ENCODE measurements at places on chromosomes 5 and 9.

DNA sequence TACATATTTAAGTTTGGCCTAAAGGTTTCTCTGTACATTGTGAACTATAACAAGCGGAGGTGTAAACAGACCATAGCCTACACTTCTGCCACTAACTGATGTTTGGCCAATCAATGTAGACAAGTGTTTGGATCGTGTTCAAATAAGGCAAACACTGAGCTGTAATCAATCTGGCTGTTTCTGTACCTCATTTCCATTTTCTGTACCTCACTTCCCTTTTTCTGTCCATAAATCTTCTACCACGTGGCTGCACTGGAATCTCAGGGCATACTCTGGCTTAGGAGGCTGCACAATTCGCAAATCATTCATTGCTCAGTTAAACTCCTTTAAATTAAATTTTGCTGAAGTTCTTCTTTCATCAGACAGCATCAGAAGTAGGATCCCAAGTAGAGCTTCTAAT, 140.9 kb downstream of the SLC25A46 start:
- DNase-seq, result no peak

DNA sequence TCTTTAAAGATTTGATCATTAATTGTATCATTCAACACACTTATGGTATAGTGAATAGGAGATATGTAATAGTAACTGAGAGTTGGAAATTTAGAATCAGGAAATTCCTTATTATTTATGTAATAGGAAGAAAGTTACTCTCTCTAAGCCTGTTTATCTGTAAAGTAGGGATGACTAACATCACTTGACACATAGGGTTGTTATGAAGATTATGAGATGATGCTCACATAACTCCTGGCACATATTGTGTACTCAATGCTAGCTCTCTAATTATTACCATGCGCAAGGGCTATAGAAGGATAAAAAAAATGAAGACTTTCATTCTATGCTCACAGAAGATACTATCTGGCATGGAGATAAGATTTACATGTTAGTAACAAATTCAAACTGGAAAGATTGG, 149.9 kb downstream of the ISOC1 start:
- DNase-seq, result no peak

- no peak for DNase-seq
Measured at GRCh38 chr9:131714821-131715220, 25.1 kb downstream of the RAPGEF1 start.

DNA sequence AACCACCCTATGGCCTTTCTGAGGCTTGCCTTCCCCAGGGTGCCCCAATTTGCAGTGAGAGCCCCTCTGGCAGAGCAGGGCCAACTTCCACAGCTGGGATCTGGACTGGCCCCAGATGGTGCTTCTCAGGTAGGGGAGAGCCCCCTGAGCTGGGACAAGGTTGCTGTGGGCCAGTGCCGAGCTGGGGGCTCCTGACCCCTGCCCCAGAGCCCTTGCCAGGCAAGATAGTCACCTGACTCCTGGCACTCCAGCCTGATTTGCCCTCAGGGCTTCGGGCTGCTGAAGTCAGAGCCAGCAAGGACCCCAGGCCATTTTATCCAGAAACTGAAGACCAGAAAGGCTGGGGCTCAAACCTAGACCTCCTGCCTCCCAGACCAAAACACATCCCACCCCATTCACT, 33.4 kb upstream of the AKNA start:
- no peak for DNase-seq

- DNase-seq, result no peak
Measured at GRCh38 chr5:159507661-159508060, 177.4 kb upstream of the IL12B start.

DNA sequence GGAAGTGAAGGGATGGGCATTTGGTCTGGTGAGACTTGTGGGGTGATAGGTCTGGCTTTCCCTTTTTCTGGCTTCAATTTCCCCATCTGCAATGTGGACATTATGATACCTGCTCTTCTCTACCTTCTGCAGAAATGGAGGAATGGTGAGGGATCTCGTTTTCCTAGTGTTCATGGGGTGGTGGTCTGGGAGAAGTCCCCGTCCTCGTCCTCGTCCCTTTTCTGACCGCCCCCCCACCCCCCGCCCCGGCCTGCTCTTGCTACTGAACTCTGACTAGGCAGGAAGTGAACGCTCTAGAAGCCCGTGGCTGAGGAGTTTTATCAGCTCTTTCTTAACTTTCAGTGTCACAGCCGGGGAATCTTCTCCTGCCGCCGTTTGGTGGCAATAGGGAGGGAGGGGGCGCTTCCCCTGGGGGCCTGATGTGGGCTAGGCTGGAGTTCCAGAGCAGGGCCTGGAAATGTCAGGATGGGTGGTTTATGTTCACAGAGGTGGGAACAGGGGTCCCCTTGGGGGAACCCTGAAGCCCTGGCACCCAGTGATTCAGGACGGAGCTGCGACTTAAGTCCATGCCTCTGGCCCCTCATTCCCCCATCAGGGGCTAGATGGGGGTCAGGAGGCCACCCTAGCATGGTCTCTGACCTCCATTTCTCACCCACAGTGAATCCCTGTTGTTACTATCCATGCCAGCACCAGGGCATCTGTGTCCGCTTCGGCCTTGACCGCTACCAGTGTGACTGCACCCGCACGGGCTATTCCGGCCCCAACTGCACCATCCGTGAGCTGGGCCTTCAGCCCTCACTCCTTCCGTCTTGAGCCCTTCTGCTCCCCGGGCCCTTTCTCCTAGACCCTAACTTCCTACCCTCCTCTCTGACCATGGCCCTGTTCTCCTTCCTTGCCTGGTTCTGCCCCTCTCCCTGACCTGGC, 6.7 kb downstream of the PTGS1 start:
- DNase-seq, result no peak

- no peak for DNase-seq
Measured at GRCh38 chr9:84438391-84438790, 97.8 kb upstream of the SLC28A3 start.

DNA sequence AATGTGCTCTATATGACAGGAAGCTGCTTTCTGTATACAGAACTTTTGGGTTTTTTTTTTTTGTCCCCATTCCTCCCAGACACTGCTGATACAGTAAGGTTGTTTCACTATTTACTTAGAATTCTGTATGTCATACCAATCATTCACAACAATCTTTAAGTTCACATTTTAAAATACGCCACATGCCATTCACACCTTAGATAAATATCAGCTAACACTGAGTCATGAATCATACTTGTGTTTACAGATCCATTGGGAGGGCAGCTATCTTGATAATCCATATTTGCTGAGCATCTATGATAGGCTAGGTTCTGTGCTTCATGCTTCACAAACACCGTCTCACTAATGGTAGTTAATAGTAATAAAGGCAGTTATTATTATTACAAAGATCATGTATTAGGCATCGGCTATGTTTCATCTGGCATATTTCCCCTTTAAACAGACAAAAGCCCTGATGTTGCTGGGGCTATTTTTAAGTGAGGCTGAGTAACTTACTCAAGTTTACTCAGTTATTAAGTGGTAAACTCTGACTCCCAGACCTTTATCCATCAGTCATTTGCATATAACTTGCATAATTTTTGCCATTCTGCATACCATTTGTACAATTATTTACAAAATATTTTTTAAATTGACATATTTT, 152.2 kb upstream of the HMHB1 start:
- DNase-seq, result no peak

- DNase-seq, result no peak
Measured at GRCh38 chr9:99778308-99778707, 43.4 kb upstream of the NR4A3 start.

DNA sequence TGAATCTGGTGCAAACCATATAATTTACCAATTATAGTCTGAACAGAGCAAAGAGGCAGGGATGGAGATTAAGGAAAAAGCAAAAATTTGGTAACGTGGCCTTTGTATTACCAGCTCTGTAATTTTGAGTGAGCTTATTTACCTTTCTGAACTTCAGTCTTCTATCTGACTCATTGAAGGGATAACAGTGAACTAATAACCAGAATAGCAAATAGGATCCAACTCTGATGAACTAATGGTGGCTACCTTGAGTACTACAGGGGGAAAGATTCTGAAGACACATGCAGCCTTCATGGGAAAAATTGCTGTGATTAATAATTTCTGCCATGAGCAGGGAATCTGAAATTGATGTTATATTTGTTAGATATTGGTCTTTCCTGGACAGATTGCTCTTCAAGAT, 23.0 kb upstream of the LARP1 start:
- DNase-seq, result no peak

- DNase-seq, result no peak
Measured at GRCh38 chr9:120326049-120326693, 253.8 kb downstream of the CDK5RAP2 start.

DNA sequence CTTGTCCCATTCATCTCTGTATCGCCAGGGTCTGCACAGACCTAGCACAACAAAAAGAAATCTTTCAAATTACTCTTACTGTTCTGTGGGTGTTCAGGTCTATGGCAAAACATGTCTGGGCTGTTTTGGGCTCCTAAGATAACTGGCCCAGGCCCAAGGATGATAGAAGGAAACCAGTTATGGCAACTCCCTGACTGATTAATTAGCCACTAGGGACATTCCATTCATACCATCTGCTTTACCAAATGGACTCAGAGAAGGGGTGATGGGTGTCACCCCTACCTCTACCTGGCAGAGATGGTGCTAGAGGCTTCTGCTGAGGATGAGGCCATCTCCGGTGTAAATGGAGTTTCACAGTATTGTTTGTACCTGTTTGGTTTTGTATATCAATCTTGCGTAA, 1.9 kb downstream of the SLC31A2 start:
- DNase-seq, result no peak

DNA sequence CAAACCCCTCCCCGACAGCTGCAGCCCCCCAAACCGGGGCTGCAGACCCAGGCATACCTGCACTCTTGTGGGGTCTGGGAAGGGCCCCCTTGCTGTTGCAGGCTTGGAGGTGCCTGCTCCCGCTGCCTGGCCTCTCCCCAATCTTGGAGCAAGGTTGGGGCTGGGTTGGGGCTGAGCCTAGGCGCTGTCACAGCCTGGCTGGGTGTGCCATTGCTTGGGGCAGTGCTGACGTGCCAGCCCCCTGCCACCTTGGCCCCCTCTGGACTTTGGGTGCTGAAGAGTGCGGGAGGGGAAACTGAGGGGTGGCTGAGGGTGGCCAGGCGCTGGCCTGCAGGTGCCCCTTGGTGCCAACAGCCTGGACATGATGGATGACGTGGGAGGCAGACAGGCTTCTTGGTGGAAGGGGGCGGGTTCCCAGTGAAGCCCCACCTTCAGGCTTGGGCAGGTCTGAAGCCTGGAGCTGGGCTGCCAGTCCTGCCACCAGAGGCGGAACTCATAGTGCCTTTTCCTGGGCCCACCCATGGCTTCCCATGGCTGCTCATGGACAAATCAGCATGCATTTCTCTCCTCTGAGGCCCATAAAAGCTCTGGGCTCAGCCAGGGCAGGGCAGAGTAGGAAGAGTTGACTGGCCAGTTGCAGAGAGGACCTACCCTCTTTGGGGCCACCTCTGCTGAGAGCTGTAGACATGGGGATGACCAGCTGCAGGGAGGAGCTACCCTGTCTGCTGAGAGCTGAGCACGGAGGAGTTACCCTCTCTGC, 19.1 kb downstream of the TMEM38B start:
- DNase-seq, result no peak

GRCh38 chr5:94423411-94423810, 195.0 kb downstream of the KIAA0825 start:
- no peak for DNase-seq

DNA sequence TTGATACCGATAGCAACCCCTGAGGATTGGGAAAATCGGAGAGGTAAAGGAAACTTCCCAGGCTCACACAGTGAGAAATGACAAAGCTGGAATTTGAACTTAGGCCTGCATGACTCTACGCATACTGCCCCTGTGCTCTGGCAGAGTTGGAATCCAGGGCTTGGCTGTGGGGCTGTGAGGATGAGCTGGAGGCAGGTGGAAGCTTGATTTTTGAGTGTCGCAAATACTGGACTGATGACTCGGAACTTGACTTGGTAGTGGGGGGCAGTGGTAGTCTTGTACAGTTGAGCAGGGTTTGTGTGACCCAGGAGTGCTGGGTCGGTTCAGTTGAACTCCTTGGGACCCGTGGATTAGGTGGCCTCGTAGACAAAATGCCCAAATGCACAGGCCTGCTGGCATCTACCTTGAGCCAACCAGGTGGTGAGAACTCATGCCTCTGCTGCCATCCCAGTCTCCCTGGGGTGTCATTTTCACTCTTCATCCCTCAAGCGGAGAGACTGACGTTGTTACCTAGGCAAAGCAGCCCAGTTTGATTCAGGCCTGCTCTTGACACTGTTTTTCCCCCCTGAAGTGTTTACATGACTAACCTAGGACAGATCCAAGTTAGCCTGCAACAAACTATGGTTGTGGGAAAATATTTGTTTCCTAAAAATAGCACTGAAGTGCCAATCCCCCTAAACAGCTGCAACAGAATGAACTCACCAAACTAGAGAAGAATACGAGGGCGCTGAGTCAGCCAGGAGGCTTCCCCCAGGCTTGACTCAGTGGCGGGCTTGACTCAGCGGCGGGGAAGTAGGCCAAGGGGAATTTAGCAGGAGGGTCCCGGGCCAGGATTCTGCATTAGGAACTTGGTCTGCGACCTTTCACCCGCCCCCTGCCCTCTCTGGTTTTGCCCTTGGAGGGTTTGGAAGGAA, 45.7 kb upstream of the ORM1 start:
- no peak for DNase-seq

DNA sequence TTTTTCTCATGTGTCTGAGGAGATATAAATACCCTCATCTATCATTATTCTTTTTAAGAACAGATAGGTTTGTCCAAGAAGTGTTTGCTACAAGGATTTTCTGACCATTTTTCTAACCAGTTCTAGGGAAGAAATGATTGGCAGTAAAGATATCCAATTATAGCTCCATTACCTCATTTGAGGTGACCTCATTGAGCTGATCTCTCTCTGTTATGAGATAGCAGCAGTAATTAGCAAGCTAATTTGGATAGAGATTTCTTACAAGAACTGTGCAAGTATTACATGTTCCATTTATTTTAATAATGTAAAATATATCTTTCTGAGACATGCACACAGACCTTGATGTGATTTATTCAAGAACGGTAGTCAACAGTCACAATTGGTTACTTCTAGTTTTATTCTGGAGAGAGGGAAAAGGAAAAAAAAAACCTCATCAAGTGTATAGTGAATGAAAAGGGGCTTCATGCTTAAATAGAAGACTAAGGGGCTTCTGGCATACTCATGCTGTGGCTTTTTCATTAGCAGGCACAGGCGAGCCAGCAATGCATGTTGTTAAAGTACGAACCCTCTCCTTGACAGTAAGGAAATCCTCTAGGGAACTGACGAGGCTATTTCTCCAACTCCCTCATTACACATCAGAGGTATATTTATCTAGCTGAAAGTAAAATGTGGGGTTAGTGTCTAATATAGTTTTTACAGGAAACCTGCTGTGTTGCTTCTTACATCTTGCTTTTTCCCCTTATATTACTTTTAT, 127.3 kb downstream of the NUDT12 start:
- DNase-seq, result no peak

Data from T-helper 2 cell (primary cell).